NCI-H2081 (cell line): ENCODE measurements at places on chromosomes 4 and X.

- DNase-seq: no peak
Observed at GRCh38 chr4:46947541-46947940, 38.5 kb upstream of the COX7B2 start.

- DNase-seq: no peak
Observed at GRCh38 chr4:77473509-77473908, 132.1 kb upstream of the CXCL13 start.

DNA sequence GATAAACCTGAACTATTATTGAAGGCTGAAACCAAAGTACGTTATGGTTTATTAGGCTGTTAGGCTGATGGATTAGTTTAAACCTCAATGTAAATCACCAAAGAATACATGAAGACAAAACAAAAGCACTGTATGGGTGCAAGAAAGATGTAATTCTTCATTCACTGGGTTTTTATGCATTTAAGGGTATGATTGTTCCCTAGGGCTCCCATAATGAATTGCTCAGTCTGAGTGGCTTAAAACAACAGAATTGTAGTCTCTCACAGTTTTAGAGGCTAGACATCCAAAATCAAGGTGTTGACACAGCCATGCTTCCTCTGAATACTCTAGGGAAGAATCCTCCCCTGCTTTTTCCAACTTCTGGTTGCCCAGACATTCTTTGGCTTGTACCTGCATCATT lies 222.8 kb downstream of the TENM3 start:
- no peak for DNase-seq

DNA sequence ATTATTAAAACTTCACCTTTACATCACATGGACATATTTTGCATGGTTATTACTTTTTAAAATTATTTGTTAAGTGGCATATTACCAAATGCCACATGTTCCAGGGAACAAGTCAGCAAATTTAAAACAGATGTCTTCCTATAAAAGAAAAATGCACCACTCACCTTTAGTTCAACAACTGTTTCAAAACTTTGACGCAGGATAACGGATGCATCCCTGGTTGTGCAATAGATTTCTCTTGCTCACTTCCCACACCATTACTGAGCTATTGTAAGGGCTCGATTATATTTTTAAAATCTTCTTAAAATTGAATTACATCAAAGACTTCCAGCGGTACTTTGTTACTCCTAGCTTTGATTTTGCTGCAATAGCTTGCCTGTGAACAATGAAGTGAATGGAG lies 93.0 kb upstream of the ARHGAP24 start:
- DNase-seq: no peak

- no peak for DNase-seq
Observed at GRCh38 chrX:96147681-96148080, 537.0 kb upstream of the DIAPH2 start.

DNA sequence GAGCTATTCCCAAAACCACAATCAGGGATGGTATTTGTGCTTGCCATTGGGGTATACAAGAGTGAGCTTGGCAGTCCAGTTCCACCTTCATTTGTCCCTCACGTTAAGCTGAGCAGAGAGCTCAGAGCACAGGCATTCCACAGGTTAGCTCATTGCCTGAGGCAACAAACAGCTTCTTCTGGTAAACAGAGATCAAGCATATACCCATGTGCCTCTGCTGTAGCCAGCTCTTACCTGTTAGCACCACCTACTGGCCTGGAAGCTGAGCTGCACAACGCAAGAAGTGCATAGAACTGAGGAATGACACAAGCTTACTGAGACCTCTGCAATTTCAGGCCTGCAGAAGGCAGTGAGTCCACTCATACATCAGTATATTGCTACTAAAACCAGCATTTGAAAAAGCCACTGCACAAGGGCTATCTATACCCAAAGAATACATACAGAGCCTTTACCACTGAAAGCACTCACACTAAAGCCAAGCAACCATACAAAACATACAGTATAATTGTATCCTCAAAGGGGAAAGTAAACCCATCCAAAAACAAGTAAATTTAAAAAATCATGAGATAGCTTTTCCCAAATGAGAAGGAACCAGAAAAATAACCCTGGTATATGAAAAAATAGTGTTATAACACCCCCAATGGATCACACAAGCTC lies 258.3 kb upstream of the GABRA2 start:
- peak; percentile 67 for DNase-seq

DNA sequence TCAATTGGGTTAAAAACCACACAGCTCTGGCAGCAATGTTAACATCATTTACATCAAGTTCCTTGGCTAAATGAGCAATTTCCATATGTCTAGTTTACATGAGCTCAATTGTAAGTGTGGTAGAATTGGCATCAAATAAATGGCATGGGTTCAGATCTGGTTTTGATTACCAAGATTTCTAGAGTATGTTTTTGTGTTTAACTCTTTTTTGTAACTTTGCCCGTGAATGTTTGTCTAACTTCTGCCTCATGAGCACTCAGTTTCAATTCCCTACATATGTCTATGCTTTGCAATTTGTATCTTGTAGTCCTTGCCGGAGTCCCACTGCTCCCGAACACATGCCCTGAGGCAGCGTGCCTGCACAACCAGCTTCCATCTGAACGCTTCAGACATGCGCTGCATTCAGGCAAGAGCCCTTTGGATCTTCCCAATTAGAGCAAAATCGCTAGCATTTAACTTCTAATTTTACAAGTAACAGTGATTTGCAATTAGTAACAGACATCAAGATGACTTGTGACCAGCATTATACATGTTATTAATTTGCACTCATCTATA lies 644.4 kb downstream of the TRIML1 start:
- no peak for DNase-seq

GRCh38 chr4:158461336-158461735 lies 60.3 kb upstream of the RXFP1 start:
- DNase-seq: no peak

DNA sequence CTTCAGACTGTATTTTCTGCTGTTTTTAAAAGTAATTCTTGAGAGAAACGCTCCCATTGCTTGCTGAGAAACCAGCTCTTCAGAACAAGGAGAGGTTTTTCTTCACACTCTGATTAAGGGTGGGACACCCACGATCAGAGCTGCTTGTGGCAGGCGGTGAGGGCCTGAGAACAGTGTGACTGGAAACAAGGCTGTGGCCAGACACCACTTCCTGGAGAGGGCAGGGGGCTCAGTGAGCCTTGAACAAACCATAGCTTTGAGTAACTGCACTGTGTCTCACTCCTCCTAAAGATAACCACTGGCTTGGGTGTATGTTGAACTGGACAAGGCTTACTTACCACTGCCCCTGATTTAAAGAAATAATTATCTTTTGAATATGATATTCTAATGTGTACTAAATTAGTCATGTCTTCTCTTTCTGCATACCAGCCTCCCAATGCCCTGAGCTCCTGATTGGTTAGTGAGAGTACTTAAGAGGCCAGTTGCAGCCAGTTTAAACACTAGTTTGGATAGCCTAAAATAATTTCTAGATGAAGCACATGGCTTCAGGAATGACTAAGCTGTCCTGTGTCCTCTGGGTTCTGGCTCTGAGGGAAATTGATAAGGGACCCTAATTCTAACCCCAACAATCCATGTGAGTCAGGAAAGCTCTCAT lies 3.7 kb upstream of the GPR82 start:
- no peak for DNase-seq

DNA sequence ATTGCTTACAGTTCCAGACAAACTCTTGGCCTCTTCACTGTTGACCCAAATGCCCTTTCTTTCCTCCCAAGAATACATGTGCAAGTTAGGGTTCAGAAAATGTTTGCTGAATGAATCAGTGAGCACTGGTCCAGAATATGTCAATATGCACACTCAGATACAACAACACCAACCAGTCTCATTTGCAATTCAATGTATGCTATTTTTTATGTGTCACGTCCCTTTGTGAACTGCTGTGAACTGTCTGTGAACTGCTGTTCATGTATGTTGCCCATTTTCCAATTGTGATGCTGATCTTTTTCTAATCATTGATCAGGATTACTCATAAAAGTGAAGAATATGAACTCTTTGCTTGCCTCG lies 17.8 kb downstream of the GAB3 start:
- DNase-seq: no peak

- DNase-seq: no peak
Observed at GRCh38 chr4:141654098-141654497, 17.7 kb downstream of the IL15 start.

DNA sequence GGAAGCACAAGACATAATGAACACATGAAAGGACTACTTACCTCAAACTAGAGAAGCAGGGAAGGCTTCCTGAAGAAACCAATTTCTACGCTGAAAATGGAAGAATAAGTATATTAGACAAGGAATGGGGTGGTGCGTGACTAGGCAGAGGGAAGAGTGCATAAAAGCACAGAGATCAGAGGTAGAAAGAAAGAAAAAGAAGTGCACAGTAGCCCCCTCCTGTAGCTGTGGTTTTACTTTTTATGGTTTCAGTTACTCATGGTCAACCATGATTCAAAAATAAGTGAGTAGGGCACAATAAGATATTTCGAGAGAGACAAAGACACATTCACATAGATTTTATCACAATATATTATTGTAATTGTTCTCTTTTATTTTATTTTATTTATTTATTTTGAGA lies 934.5 kb upstream of the INTU start:
- no peak for DNase-seq

DNA sequence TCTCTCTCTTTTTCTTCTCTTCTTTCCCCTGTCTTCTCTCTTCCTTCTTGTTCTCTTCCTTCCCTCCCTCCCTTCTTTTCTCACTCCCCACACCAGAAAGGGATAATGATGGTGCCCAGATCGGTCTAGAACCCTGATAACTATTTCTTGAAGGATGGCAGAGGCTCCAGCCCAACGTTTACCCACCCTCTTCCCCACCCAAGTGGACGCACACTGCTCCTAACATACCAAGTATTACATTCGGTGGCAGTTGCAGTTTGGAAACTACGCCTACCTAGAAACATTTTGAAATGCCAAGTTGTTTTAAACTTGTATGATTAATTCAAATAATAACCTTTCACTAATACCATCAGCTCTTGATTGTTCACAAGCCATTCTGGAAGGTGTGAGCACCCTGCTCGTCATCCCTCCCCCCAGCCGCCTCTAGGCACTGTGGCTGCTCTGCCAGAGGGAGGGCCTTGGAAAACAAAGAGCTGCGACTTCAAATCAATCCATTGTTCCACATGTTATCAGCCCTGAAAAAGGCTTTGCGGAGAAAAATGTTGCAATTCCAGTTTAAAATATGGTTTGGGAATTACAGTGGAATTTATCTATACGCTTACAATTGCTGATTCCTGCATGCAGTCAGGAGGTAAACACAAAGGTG lies 1017.5 kb upstream of the TENM3 start:
- DNase-seq: no peak

GRCh38 chrX:40385682-40386081 lies 195.1 kb upstream of the ATP6AP2 start:
- no peak for DNase-seq

GRCh38 chr4:1763550-1764080 lies 29.5 kb upstream of the FGFR3 start:
- no peak for DNase-seq

DNA sequence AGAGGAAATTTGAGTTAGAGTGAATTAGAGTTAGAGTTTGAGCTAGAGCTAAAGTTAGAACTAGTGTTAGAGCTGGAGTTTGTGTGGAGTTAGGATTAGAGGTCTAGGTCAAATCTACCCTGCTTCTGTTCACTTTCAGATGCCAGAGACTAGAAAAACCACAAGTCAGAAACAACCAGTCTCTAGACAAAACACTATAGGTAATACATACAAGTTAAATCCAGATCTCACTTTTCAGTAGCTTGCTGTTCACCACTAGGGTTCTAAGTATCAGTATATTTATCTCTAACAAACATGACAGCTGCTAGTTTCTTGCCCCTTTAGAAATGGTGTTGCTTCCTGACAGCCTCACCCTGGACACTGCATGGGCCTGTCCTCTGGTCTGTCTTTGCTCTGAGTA lies 300.7 kb downstream of the ARAP2 start:
- DNase-seq: no peak

GRCh38 chr4:152690706-152691651 lies 11.2 kb upstream of the TMEM154 start:
- DNase-seq: peak; percentile 80

DNA sequence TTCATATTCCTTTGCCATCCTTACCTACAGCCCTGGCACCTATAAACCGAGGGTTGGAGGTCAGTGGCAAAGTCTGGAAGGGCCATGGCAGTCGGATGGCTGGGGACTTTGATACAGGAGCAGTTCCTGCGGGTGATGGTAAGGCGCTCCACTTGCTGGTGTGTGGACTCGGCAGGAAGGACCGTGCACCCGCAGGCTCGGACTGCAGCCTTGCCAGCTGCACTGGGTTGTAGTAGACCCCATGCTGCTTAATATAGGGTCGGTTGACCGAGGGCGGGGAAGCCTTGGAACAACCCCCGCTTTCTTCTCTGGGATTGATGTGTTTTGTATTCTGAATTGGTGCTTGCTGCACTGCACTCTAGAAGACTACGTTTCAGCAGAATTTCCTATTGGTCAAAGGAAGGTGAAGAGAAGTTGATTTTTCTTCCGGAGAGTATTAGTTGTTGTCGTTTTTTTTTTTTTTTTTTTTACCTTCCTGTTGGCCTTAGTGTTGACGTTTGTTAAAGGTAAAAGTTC lies 638 bp downstream of the BLTP1 start:
- no peak for DNase-seq

GRCh38 chr4:19386786-19387185 lies 864.9 kb upstream of the SLIT2 start:
- no peak for DNase-seq

- no peak for DNase-seq
Observed at GRCh38 chr4:10117359-10118047, 904 bp upstream of the WDR1 start.

DNA sequence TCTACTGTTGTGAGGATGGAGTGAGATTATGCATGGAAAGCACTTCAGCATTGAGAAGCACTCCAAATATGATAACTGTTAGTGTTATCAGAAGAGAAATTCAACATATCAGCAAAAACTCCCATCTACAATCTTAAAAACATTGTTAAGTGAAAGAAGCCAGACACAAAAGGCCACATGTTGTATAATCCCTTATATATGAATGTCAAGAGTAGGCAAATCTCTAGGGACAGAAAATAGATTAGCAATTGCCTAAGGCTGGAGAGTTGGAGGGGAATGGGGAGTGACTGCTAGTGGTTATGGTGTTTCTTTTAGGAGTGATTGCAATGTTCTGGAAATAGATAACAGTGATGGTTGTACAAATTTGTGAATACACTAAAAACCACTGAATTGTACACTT lies 122.5 kb upstream of the LNX1 start:
- DNase-seq: no peak

- DNase-seq: no peak
Observed at GRCh38 chr4:650951-651883, 22.9 kb downstream of the ATP5ME start.

- peak; percentile 78 for DNase-seq
Observed at GRCh38 chr4:81314196-81314896, 99.3 kb upstream of the PRKG2 start.

DNA sequence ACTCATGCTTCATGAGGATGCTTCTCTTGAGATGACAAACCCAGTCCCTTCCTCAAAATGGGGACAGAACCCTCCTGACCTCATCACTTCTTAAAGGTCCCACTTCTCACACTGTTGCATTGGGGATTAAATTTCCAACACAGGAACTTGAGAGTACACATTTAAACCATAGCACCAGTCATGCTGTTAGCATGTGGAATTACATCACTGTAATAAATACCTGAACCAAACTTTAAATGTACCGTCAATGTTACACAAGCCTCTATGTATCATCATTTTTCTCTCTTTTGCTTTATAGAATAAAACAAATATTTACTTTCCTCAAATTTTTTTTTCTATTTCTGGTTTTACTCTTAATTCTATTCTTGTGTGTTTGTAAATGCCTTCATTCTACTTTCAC lies 448.2 kb downstream of the CCSER1 start:
- DNase-seq: no peak
